ENCODE measurements at places on chromosomes 3 and 15. TPM values are rescaled to one million over a fixed set of nuclear protein-coding genes. Genes with fewer than 3 reads are reported as not detected.
A peak's percentile ranks its signal among the peaks of the same experiment; 100 is the strongest.

DNA sequence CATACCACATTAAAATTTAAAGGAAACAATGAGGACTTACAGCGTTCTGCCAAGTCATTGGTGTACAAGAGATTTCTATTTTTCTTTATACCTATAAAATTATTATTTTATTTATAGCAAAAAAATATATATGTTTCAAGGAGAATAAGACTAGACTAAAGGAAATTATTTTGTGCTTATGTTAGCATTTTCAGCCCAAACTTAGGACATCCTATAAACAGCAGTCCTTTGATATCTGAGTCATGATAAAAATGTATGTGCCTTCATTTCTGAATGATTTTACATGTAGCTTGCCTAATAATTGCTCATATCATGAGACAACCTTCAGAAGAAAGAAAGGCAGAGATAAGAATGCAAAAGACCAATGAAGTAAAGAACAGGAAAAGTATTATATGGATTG lies 16.7 kb upstream of the CPA3 start:
- no peak for DNase-seq

Gene FETUB
- polyA plus RNA-seq: not detected

Gene ELL3
- 4.2 TPM for polyA plus RNA-seq

Gene DUOX2
- polyA plus RNA-seq: not detected

Gene SIDT1
- polyA plus RNA-seq: 2.6 TPM

Gene PLA2G4F
- 0.13 TPM for polyA plus RNA-seq

Gene C2CD4A
- 0.04 TPM for polyA plus RNA-seq

Gene PARP15
- polyA plus RNA-seq: 3.7 TPM

DNA sequence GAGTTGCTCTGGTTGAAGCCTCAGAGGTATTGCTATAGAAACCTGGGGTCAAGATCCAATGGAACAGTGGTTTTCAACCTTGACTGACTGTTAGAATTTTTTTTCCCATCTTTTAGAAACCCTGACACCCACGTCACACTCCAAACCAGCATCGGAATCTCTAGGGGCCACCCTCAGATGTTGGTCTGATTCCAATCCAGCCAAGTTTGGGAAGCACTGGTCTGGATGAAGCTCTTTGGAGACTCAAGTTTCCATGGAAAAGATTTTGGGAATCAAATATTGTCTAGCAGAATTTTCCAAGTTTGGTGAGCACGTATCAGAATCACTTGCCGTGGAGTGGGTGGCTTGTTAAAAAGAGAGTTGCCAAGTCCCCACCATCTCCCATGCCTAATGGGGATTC lies 103.8 kb downstream of the THSD4 start:
- DNase-seq: no peak

GRCh38 chr3:42451546-42452230 lies 41.3 kb upstream of the LYZL4 start:
- DNase-seq: no peak

DNA sequence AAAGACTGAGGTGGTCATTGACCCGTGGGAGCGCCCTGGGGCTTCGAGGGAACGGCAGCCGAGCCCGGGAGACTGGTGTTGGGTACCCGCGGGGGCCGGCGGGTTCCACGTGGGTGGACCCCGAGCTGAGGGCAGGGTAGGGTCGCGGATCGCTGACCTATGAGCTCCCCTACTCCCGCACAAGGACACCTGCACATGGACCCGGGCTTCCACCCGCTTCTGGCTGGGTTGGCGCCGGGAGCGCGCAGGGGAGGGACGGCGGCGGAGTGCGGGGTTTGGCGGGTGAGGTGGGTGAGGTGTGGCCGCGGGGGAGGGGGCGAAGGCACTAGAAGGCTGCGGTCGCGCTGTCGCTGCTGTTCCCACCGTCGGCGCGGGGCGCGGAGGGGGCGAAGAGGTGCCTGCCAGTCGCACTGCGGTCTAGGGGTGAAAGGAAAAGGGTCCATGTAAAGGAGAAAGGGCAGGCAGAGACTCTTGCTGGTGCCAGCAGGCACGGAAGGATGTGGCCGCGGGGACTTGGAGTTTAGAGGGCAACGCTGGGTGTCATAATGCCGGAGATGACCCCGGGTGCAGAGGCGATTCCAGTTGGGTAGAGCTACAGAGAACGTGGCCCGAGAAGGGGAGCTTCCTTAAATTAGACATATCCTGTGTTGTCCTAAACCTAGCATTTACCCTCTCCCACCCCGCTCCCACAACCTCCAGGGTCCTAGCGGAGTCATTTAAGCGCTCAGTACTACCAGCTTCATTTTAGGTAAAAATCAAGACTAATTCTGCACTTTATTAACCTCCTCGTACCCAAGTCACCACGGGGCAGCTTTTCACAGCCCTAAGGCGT lies 245.9 kb upstream of the TOPAZ1 start:
- DNase-seq: no peak

Gene KLF15
- polyA plus RNA-seq: 0.85 TPM

Gene OR5K2
- polyA plus RNA-seq: not detected

- DNase-seq: no peak
These were observed 35.5 kb downstream of the DZIP1L start for GRCh38 chr3:138079901-138080300.

Gene CPNE4
- polyA plus RNA-seq: not detected

GRCh38 chr15:101446518-101447167 lies 42.9 kb downstream of the PCSK6 start:
- no peak for DNase-seq

DNA sequence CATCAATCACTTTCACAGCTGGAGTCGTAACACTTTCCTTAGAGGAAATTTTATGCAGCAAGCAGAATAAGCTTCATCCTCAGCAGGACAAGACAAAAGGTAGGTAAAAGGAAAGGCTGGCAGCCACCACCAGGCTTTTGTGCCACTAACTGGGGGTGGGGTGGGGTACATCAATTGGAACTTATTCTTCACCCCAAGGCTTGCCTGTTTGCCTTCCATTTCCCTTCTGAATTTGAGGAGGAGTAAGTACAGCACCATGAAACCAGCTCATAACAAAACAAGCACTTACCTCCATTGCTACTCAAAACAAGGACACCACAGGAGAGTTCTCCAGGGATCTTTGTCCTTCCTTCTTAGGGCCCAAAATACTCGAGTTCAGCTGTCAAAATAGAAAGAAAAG lies 296.8 kb downstream of the ARRDC4 start:
- no peak for DNase-seq

- no peak for DNase-seq
These were observed 52.3 kb upstream of the CHD2 start for GRCh38 chr15:92847841-92848240.

GRCh38 chr3:46383211-46383950 lies 12.6 kb downstream of the CCR5 start:
- no peak for DNase-seq

GRCh38 chr3:119969759-119970158 lies 124.5 kb downstream of the GSK3B start:
- no peak for DNase-seq

Gene HDC
- 0.36 TPM for polyA plus RNA-seq

GRCh38 chr15:95559875-95560394 lies 770.6 kb upstream of the NR2F2 start:
- no peak for DNase-seq

Gene NOX5
- 0.24 TPM for polyA plus RNA-seq

GRCh38 chr3:66478960-66479359 lies 21.9 kb downstream of the LRIG1 start:
- no peak for DNase-seq

- no peak for DNase-seq
These were observed 2.5 kb downstream of the RSL24D1 start for GRCh38 chr15:55194256-55194655.

DNA sequence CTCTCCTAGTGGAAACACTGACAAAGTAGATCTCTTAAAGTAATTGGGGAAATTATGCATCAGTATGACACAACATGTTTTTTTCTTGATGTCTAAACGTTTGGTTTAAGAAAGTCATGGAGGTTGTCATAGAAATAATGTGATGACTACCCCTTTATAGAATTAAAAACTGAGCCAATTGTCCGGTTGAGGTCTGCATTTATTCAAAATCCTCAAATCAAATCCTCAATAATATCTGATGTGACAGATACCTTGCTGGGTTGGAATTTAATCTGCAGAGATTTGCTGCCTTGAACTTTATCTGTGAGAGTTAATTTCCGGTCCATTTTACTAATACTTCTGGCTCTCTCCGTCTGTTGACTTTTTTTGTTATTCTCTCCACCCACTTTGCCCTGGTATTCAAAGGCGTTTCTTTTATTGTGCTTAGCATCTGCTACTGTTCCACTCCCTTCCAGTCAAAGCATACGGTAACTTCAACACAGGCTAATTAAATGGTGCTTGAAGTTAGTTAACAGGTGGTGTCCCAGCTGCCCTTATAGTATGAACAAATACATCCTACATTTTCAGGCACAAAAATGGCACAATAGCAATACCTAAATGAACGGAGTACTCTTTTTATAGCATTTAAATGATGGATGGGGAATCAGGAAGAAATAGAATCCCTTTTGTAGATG lies 628.3 kb downstream of the ROBO1 start:
- no peak for DNase-seq

DNA sequence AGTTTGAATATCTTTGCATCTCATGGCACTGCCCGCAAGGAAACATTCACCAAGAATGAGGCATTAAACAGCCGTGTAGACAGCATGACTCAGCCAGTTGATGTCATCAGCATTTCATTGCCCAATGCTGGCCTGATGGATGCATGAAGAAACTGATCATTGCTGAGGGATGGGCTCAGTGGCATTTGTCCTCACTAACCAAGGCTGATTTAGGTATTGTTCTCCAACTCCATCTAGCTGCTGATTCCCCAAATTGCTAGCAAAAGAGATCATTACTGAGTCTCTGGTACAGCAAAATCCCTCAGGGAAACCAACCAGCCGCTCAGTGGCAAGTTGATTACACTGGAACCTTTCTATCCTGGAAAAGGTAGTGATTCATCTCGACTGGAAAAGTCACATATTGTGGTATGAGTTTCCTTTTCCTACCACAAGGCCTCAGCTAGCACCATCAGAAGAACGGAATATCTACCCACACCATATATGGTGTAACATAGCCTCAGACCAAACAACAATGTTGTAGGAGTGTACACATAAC lies 186.5 kb upstream of the GAP43 start:
- no peak for DNase-seq

GRCh38 chr15:57440799-57441198 lies 64.5 kb downstream of the CGNL1 start:
- DNase-seq: no peak

GRCh38 chr15:72562878-72563277 lies 88.7 kb downstream of the ARIH1 start:
- DNase-seq: no peak

DNA sequence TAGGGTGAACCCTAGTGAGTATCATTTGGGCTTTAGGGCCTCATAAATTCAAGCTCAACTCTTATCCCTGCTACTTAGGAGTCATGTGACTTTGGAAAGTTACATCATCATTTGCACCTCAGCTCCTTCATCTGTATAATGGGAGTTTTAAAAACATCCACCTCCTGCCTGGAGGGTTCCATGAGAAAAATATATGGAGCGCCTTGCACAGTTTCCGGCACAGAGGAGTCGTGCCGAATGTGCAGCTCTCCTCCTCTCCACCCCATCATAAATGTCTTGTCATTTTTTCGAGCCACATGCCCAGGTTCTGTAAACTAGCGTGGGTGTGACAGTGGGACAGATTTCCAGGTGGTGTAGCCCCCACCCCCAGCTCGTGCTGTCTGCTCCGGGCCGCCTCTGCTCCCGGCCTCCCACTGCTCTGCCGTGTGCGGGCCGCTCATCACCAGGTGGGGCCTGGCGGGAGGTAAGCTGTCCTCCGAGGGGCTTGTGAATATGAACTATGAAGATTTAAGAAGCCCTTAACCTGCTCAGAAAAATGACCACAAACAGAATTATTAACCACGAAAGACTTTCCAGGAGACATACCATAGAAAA lies 90.4 kb downstream of the TOP2B start:
- DNase-seq: no peak

Gene SSUH2
- not detected for polyA plus RNA-seq

DNA sequence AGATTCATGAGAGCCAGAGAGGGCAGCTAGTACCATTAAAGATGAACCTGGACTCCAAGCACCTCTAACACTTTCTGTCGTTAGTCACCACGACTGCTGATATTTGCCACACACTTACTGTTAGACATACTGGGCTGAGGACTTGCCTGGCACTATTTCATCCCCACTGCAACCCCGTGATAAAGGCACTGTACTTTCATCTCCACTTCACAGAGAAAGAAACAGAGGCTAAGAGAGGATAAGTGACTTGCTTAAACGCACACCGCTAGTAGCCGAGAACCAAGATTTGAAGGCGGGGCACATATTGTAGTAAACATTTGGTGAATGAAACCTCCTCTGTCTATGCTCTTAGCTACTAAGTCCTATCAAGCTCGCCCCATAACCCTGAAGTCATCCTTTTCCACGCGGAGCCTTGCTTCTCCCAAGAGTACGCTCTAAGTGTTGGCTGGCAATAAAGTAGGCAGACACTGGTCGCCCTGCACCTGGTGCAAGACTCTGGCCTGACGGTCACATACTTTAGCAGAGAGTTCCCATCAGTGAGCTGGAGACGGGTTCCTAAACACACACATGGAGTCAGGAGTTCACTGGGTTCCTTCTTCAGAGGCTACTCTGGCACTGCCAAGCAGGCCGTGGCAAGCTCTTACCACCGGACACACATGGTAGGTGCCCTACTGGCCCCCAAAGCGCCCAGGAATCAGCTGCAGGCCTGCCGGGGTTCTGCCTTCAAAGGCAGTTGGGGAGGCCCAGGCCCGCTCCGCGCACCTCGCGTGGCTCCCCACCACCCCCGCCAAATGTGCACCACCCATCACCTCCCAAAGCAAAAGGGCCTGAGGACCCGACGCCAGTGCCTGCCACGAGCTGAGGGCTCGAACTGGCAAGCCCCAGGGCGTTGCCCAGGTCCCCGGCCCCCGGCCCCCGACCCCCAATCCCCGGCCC lies 951 bp downstream of the POMGNT2 start:
- peak; percentile 9 for DNase-seq

DNA sequence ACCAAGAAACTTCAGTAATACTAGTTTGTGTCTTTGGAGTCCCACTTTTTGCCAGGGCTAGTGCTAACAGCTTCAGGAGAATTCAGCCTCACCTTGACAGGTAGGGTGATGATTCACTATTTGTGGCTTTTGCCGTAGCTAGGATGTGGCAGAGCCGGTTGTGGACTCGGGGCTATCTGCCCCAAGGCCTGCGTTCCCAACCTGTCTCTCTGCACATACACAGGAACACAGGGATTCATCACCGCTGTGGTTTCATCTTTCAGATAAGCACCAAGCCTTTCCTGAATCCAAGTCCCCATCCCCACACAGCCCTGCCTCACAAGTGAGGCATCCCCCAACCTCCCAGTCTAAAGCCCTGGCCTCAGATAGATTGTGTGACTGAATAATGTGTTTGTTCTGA lies 45.2 kb upstream of the POLG start:
- no peak for DNase-seq

DNA sequence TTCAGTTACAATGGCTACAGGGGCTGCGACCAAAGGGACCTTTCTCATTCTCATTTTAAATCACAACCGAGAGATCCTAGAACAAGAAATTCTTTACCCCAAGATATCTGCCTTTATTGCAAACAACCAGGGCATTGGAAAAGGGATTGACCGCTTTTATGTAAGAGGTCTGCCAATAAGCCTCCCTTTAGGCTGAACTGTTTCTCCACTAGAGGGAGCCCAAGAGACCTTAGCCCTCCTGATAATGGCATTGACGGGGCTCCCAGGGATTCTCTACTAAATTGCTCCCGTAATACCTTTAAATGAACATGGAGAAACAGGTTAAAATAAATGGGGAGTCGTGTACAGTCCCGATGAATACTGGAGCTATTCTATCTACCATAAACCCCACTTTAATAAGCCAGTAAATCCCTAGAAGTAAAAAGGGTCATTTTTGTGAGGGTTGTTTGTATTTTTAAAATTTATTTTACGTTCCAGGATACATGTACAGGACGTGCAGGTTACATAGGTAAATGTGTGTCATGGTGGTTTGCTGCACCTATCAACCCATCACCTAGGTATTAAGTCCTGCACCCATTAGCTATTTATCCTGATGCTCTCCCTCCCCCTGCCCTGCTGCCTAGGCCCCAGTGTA lies 7.5 kb upstream of the IGSF10 start:
- DNase-seq: no peak
